Stimulated activated CD8-positive, alpha-beta memory T cell treated with anti-CD3 and anti-CD28 coated beads, Interleukin-7, amount 100 ng/mL, for 1 hour (primary cell): ENCODE measurements at places on chromosomes 3 and 15.

DNA sequence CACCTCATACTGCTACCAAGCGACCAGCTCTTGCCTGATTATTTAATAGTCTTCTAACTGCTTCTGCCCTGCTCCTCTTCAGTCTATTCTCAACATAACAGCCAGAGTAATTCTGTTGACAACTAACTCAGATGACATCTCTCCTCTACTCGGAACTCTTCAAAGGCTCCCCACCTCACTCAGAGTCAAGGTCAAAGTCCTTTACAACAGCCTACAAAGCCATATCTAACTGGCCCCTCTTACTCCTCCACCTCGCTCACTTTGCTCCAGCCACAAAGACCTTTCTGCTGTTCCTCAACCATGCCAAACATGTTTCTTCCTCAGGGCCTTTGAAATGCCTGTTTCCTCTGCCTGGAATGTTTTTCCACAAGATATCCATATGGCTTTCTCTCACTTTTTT lies 43.6 kb downstream of the PIK3R4 start:
- no peak for DNase-seq

- no peak for DNase-seq
Observed at GRCh38 chr3:56904552-56905215, 102.9 kb upstream of the ARHGEF3 start.

DNA sequence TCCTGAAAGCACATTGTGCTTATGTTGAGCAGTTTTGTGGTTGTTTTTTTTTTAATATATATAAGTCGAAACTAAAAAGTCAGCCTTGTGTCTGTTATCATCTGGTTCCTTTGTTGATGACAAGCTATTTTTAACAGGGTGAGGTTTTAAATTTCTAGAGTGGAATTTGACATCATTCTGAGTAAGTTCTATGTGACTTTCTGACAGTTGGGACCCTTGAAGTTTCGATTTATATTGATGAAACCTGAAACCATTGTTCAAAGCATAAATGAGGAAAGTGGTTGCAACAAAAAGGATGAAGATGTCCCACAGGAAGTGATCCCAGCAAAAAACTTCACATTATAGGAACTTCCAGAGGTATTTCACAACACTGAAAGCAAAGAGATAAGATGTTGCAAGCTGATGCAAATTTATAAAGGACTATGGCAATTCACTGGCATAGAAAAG lies 94.0 kb downstream of the CYP19A1 start:
- no peak for DNase-seq

GRCh38 chr3:80734483-80734882 lies 966.7 kb upstream of the ROBO1 start:
- no peak for DNase-seq

DNA sequence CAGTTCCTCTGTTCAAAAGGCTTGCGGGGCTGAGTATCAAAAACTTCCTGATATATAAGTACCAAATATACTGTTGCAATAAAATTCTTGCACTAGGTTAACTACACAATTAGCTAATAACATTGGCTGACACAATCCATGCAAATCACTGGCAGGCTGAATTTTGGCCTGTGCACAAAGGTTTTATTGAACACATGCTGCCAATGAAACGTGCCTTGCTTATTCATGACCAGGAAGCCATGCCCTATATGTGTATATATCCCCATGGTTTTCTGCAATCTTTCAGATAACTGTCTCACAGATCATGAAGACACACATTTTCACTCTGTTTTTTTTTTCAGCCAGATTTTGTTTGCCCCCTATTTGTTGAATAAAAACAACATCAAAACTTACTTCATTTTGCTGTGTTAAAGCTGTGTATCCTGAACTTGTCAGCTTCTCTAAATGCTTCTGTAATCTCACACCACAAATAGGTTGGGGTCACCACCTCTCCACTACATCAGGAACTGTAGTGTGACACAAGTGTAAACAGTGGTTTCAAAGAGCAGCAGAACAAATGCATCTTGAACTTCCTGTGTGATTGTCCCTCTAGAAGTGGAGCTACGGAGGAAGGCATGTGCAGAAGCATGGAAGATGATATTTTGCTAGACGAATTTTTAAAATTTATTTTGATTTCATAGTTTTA lies 920.7 kb upstream of the NR2F2 start:
- DNase-seq = no peak

DNA sequence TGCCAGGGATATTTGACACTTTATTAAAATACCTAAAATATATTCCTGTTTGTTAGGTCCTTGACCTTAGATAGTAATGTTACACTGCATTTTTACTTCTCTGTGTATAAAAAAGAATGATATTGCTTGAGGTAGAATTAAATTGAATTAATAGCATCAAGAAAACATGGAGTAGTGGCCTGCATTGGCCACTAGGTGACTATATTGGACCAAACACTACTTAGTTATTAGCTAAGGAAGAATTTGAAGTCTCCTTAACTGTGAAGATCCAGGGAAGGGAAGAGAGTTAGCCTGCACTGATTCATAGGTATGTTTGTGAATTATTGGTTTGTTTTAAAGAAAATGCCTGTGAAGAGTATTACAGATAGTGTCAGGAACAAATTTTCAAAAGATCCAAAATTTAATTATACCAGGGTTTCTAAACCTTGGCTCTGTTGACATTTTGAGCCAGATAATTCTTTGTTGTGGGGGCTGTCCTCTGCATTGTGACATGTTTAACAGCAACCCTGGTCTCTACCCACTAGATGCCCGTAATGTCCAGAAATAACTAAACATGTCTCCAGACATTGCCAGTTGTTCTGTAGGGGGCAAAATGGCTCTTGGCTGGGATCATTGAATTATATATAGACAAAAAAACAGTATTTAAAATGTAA lies 103.6 kb upstream of the THSD4 start:
- no peak for DNase-seq

DNA sequence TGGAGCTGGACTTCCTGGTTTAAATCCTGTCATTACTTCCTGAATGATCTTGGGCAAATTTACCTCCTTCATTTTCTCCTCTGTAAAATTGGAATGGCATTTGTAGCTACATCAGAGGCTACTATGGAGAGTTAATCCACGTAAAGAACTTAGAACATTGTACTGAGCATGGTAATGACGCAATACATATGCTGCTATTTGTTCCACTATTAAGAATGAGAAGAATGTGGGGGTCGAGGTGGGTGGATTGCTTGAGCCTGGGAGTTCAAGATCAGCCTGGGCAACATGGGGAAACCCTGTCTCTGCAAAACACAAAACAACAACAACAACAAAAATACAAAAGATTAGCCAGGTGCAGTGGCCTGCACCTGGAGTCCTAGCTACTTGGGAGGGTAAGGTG lies 250.6 kb downstream of the RYR3 start:
- DNase-seq = no peak

DNA sequence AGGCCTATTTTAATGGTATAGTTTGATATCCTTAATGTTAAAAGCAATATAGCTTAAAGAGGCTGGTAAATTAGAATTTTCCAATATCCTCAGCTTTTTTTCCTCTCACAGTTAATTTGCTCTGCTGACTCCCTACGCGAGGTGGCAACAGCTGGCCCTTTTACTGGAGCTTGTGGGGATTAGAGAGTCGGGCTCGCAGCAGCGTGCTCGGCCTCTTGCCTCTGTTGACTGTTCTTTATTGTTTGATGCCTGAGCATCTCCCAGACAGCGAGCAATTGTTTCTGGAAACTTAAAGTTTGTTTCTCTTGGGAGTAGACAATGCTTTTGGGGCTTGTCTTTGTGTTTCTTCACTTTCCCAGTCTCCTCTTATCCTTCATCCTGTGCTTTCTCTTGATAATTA lies 80.8 kb downstream of the OPA1 start:
- DNase-seq = no peak

- no peak for DNase-seq
Observed at GRCh38 chr3:14911651-14912050, 35.7 kb upstream of the NR2C2 start.

- no peak for DNase-seq
Observed at GRCh38 chr15:80171787-80172186, 19.0 kb downstream of the FAH start.

GRCh38 chr15:55661428-55661827 lies 73.3 kb upstream of the PYGO1 start:
- no peak for DNase-seq

GRCh38 chr3:184176377-184177330 lies 2.0 kb downstream of the AP2M1 start:
- DNase-seq = no peak

DNA sequence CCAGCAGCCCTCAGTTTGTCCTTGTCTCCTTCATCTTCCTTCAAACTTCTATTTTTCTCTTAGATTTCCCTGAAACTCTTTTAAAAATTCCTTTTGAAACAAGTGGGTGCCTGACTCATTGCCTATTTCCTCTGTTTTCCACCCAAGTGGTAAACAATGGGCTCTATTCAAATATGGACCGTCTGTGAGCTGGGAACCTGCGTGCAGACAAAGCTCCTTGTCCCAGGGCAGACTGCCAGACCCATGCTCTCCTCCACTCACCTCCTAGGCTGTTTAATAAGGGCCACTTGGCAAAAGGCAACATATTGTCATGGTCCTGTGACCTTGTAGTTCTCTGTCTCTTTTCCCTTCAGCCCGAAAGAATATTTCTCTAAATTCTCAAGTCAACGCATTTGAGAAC lies 332.7 kb upstream of the THBS1 start:
- no peak for DNase-seq

DNA sequence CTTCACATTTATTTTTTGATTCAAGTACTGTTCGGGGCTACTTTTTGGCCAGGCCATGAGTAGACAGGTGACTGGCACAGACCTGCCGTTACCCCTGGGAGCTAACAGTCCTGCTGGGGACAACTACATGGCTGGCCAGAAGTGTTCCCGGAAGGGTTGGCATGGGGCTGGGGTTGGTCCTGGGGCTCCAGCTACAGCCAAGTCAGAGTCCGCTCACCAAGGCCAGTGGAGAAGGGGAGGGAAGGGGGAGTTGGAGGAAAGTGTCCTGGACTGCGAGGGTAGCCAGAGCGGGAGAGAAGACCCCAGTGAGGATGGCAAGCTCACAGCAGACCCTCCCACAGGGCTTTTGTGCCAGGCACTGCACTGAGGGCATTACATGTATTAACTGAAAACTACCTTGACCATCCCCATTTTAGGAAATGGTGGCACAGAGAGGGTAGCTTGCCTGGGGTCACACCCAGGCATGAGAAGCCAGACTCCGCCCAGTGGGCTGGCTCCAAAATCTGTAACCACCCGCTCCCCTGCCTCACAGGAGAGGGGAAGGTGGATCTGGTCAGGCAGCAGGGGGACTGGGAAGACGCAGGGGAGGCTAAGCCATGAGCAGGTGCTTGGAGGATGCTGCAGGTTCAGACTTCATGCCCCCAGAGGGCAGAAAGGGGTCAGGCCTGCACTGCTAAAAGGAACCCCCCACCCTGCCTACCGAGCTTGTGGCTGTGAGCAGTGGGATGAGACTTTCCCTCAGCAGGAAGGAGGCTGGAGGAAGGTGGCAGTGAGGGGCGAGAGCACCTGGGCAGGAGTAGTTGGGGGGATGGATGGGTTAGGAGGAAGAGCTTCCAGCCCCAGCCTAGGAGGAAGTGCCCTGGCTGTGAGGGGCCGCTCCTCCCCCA lies 38.3 kb upstream of the ESYT3 start:
- no peak for DNase-seq

DNA sequence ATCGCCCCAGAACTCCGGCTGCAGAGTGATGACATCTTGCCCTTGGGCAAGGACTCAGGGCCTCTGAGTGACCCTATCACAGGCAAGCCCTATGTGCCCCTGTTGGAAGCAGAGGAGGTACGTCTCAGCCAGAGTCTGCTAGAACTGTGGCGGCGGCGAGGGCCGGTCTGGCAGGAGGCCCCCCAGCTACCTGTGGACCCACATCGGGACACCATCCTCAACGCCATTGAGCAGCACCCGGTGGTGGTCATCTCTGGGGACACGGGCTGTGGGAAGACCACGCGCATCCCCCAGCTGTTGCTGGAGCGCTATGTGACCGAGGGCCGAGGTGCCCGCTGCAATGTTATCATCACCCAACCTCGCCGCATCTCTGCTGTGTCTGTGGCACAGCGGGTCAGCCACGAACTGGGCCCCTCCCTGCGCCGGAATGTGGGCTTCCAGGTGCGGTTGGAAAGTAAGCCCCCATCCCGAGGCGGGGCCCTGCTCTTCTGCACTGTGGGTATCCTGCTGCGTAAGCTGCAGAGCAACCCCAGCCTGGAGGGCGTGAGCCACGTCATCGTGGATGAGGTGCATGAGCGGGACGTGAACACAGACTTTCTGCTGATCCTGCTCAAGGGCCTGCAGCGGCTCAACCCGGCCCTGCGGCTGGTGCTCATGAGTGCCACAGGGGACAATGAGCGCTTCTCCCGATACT lies 43.4 kb downstream of the DHX30 start:
- DNase-seq = no peak
